Naive thymus-derived CD8-positive, alpha-beta T cell (primary cell): ENCODE measurements at places on chromosomes 6 and 20.

- DNase-seq: no peak
Observed at GRCh38 chr20:23773127-23773526, 22.4 kb upstream of the CST1 start.

DNA sequence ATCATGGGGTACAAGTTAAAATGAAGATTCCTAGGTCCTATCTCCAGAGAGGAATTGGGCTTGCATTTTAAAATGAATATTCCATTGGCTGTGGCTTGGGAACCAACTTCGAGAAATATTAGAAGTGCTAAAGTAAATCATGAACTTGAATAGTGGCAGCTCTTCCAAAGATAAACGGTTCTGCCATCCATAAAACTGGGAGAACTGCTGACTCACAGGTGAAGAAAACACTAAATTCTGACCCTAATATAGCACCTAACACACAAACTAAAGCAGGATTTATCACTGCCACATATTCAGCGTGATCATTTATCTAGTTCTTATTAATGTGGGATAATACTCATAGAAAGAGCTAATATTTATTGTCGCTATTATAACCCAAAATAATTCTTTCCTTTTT lies 508.1 kb upstream of the ID4 start:
- no peak for DNase-seq

- DNase-seq: no peak
Observed at GRCh38 chr20:18926965-18927364, 113.4 kb downstream of the SCP2D1 start.

DNA sequence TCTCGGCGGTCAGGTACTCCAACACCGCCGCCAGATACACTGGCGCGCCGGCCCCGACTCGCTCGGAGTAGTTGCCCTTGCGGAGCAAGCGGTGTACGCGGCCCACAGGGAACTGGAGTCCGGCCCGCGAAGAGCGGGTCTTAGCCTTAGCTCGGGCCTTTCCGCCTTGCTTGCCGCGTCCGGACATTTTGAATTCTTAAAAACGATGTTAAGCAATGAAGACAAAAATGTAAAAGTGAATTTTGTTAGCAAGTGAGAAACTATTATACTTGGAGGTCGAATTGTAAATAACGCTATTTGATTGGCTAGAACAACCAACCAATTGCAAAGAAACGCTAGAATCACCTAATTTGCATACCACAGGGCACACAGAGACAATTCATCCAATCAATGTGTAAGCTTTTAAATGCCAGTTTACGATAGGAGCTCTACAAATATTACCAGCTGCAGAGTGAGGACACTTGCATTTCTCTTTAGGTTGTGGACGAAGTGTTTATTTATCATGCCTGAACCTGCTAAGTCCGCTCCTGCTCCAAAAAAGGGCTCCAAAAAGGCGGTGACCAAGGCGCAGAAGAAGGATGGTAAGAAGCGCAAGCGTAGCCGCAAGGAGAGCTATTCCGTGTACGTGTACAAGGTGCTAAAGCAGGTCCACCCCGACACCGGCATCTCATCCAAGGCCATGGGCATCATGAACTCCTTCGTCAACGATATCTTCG lies 112.0 kb downstream of the HFE start:
- peak; percentile 66 for DNase-seq

GRCh38 chr6:19697744-19698290 lies 139.4 kb upstream of the ID4 start:
- no peak for DNase-seq

DNA sequence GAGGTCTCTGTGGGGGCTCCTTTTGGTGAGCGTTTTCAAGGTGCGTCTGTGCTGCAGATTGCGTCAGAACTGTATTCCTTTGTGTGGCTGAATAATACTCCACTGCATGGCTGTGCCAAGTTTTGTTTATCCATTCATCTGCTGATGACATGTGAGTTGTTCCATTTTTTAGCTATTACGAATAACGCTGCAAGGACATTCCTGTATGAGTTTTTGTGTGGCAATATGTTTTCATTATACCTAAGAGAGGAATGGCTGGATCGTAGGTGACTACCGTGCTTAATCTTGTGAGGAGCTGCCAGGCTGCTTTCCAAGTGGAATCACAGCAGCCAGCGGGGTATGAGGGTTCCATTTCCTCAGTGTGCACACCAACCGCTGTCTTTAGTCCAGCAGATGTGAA lies 1.1 kb upstream of the DACT2 start:
- no peak for DNase-seq

GRCh38 chr6:164022632-164023031 lies 608.1 kb downstream of the QKI start:
- no peak for DNase-seq

DNA sequence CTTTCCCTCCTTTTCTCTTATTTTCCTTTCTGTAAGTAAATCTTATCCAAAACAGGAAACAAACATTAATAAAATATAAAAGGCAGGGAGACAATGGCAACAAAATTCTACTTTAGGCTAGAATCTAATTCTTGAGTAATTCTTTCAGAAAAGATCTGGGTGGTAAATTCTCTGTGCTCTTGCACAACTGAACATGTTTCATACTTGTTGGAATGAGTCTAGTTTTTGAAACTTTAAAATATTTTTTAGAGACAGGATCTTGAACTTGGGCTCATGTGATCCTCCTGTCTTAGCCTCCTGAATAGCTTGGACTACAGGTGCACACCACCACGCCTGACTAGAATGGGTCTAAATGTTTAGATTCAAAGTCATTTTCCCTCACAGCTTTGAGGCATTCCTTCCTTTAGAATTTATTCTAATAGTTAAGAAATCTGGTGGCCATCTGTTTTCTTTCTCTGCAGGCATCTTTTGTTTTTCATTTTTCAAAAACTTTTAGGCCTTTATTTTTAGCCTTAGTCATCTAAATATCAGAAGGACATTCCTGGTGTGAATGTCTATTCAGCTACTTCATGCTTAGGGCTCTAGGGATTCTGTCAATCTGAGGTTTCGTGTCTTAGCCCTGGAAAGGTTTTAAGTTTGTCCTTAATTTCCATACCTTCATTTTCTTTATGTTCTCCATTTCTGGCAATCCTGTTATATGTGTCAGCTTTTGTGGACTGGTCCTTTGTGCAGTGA lies 76.5 kb downstream of the CDKAL1 start:
- DNase-seq: no peak

- DNase-seq: no peak
Observed at GRCh38 chr6:135577059-135577538, 79.6 kb upstream of the AHI1 start.

GRCh38 chr6:7887278-7887991 lies 23.2 kb downstream of the TXNDC5 start:
- DNase-seq: no peak

DNA sequence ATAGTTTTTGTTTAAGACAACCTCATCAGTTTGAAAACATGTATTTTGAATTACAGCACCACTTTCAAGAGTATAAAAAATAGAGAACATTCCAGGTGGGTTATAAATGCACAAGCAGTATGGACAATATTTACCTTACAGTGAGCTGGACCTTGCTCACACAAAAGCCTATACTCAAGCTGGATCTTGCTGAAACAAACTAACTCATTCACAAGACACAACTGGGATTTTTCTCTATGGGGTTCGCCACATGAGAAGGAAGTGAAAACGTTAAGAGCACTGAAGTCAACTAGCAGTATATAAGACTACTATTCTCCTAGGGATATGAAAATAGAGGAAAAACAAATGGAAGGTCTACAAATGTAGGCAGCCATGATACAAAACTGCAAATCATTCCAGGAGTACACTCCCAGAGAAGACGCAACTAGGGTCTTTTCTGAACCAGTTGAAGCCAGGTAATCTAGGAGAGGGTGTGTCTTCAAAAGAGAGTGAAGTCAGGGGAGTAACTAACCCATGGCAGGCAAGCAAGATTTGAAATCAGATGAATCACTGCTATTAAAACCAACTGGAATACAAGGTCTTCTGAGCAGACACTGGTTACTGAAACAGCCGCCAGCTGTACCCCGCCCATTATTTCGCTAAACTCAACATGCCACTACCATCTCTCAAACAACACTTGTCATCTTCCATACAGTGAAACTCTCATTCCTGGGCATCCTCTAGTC lies 26.5 kb downstream of the STAU1 start:
- DNase-seq: no peak

DNA sequence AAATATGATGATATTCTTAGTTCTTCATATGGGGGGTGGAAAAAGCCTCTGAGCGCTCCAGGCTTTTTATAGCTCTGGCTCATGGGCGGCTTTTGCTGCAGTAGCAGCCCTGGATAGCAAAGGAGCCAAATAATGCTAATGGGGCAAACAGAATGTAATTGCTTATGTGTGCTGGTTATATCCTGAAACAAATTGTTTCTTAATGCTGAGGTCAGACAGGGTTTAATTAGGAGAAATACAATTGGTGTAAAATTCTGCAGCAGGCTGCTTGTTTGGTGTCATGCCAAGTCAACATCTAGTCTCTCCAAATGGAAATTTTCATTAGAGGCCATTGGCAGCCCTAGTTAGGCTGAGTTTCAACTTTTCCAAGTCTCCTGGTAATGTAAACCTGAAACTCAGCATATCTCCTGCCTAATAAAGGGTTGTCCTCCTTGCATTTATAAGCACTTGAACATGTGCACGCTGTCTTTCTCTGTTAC lies 530.1 kb upstream of the NOX3 start:
- DNase-seq: no peak

DNA sequence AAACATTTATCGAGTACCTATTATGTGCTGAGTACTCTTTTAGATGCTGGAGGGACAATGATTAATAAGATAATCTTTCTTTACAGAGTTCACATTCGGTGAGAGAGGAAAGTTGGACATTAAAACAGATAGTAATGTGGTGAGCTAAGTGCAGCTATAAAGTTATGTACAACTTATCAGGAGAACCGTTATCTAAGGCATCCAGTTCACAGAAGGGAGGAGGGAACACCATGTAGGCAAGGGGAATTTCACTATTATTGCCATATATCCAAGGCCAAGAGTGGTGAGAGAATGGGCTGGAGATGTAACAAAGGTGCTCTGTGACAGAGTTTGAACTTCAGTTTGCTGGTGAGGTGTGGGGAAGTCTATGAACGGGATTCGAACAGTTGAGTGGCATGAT lies 105.8 kb downstream of the CARMIL1 start:
- no peak for DNase-seq

- DNase-seq: no peak
Observed at GRCh38 chr6:10511477-10511876, 9.7 kb upstream of the GCNT2 start.

GRCh38 chr20:52419205-52419604 lies 227.6 kb upstream of the ZFP64 start:
- DNase-seq: no peak
